Effector CD4-positive, alpha-beta T cell (primary cell): ENCODE measurements at places on chromosomes 6 and 20.

- no peak for DNase-seq
These were observed 217.5 kb upstream of the TCF21 start for GRCh38 chr6:133671376-133671775.

- no peak for DNase-seq
These were observed 18.0 kb upstream of the GGTLC1 start for GRCh38 chr20:24006626-24007025.

DNA sequence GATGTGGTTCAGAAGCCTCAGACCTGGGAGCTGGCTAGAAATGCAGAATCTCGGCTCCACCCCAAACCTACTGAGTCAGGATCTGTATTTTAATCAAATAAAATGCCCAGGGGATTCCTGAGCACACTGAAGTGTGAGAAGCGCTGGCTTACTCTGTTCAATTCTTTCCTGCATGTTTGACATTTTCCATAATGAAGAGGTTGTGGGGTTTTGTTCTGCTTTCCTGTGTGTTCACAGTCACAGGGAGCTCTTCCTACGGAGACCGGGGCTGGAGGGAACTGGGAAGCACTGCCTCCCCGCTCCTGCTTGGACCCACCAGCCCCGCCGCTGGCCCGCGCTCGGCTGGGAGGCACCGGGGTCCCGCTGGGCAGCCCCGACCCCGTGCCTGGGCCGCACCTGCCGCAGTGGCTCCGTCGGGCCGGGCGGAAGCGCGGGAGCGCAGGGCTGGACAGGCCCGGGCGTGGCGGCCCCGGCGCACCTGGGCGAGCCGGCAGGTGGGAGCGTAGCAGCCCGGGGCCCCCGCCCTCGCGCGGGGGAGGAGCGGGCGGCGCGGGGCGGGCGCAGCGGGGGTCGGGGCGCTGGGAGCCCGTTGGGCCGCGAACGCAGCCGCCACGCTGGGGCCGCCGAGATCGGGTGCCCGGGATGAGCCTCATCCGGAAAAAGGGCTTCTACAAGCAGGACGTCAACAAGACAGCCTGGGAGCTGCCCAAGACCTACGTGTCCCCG is at the start of gene MAPK13:
TSS of gene MAPK13 (plus strand) at position 573 of the 726 bp plus-strand sequence. CDS start at position 643, 70 bp downstream.
- no peak for DNase-seq

- DNase-seq, result no peak
These were observed 56.7 kb upstream of the TNFRSF21 start for GRCh38 chr6:47366335-47366890.

- peak; percentile 38 for DNase-seq
These were observed 80.3 kb downstream of the BACH2 start for GRCh38 chr6:90216072-90216977.

- DNase-seq, result peak; percentile 68
These were observed 70.2 kb downstream of the HFE start for GRCh38 chr6:26157251-26158075.

DNA sequence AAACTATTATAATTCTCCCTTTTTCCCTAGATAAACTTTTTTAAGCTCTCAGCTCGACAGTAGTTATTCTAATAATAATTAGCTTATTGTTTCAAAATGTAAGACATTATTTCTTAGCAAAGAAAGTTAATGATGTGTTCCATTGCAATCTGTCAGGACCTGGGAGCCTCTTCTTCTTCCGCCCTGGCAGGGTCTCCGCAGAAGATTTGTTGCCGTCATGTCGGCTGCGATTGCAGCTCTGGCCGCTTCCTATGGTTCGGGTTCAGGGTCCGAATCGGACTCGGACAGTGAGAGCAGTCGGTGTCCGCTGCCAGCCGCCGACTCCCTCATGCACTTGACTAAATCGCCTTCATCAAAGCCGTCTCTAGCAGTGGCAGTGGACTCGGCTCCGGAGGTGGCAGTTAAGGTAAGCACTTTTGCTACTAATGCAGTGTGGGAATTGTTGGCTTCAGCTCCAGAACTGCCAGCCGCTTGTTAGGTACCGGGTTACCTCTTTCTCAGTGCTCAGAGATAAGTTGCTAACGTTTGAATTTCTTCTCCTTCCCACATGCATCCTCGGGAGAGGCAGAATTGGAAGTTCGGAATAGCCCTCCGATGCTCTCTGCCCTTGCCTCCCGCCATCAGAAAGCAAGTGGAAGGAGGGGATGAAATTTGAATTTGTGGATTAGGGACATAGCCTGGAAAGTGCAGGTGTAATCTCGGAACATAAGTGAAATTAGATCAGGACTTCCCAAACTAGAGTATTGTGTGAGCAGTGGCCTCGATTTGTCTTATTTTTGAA is at the start of gene CDC40:
TSS of gene CDC40 (plus strand) at position 200 of the 781 bp plus-strand sequence. CDS start at position 218, 18 bp downstream.
- peak; percentile 56 for DNase-seq

- no peak for DNase-seq
These were observed 55.7 kb downstream of the FAM184A start for GRCh38 chr6:119022796-119023195.

- no peak for DNase-seq
These were observed 46.3 kb downstream of the SOD2 start for GRCh38 chr6:159646733-159647132.

- DNase-seq, result no peak
These were observed 80.4 kb downstream of the ARID1B start for GRCh38 chr6:156857573-156857972.

GRCh38 chr6:162962093-162962492 is 234.3 kb downstream of the PACRG start:
- DNase-seq, result no peak

GRCh38 chr6:114033606-114034005 is 62.7 kb upstream of the HDAC2 start:
- DNase-seq, result no peak

DNA sequence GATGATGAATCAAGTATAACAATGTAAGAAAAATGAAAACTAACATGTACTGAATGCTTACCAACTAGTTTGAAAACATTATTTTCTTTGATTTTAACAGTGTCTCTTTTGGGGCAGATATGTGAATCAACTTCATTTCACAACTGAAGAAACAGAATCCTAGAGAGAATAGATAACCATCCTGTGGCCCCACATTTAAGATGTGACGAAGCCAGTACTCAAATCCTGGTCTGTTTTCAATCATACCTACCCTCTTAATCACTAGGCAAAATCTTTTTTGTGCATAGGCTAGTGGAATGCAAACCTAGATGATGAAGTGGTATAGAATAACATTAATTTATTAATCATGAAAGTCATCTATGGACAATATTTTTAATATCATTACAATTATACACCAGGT is 371.6 kb upstream of the EPHA7 start:
- DNase-seq, result no peak

DNA sequence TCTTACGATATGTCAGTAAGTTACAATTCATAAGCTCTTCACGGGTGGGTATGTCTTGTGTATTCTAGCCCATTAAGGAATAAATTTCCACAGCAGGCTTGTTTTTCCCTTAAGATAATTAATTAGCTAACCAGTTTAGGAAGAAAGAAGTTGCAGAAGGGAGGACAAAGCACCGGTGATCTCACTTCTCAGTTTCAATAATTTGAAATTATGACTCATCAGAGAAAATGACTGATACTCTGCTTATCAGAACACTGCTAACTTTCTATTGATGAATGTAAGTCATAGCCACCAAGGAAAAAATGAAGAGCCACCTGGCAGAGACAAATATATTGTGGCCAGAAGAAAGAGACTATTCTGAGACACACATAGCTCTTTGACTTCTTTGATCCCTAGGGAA is 35.0 kb upstream of the ENTPD6 start:
- DNase-seq, result no peak

- no peak for DNase-seq
These were observed 104.7 kb upstream of the PRND start for GRCh38 chr20:4617019-4617418.

- no peak for DNase-seq
These were observed 3.5 kb upstream of the NT5DC1 start for GRCh38 chr6:116096979-116097816.

DNA sequence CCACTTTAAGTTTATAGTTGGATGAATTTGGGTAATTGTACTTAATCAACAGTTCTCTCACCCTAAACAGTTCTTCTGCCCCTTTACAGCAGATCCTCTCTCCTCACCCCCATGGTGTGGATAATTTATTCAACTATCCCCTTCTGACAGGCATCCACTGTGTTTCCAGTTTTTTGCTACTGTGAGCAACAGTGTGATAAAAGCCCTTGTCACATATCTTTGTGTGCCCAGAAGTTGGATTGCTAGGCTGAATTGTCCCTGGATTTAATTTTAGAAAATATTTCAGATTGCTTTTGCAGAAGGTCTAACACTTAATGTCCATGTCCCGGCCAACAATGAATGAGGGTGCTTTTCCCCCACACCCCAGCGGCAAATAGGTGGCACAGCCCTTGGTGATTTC is 30.5 kb upstream of the SCUBE3 start:
- no peak for DNase-seq

GRCh38 chr6:99092461-99092860 is 144.7 kb upstream of the FBXL4 start:
- DNase-seq, result no peak

GRCh38 chr20:62736407-62737071 is 27.9 kb downstream of the NTSR1 start:
- DNase-seq, result no peak

DNA sequence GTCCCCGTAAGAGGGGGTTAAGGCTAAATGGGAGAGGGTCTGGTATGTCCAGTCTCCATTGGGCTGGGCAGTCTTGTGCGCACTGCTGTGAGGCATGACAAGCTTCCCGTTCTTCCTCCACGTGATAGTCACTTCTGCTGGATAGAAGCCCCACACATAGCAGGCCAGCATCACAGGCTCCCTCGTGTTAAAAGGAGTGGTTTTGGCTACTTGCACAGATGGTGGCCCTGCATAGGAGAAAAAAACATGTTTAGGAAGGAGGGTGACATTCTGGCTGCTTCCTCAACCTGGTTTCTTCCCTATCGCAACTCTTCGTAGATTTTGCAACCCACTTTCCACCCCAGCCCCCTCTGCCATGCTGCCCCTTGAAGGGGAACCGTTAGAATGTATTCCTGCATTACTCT is 3.6 kb downstream of the HLA-DMB start:
- DNase-seq, result no peak

- no peak for DNase-seq
These were observed 2.2 kb upstream of the ID1 start for GRCh38 chr20:31602779-31603441.

- no peak for DNase-seq
These were observed 287.0 kb upstream of the PRND start for GRCh38 chr20:4434681-4435080.

- DNase-seq, result no peak
These were observed 107.9 kb upstream of the PREP start for GRCh38 chr6:105510746-105511145.

GRCh38 chr6:4714961-4715501 is 61.2 kb upstream of the CDYL start:
- DNase-seq, result no peak

- DNase-seq, result no peak
These were observed 76.8 kb downstream of the HIVEP2 start for GRCh38 chr6:142867988-142868812.

DNA sequence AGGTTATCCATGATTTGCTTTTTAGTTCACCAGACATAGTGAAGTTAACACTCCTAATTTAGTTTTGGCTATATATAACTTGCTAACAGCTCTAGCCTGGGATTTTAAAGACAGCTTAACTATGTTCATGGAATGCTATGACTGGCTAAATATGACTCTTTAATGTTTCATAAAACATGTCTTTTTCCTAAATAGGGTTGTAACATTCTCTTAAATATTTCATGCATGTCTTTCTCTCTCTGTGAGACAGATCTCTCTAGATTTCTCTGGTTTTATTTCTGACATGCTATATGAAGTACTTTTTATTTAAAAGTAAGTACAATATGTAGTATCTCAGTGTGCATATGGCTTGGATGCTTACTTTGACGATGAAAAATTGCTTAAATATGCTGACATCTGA is 35.7 kb downstream of the MACROD2 start:
- no peak for DNase-seq

GRCh38 chr20:51562027-51562331 is 19.5 kb upstream of the NFATC2 start:
- no peak for DNase-seq

DNA sequence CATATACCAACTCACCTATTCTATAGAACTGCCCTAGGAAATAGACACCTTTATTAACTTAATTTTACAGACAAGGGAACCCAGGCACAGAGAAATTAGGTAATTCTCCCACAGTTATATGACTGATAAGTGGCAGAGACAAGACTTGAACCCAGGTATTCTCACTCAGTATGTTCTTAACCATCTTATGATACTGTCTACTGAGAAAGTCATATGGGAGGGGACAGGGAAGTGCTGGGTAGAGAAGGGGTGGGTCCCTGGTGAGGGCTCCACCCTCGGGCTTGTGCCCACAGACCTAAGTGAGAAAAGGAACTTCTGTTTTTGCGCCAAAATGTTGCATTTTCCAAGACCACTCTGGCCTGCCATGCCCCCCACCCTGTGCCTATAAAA is 123.5 kb downstream of the RNF144B start:
- no peak for DNase-seq

- DNase-seq, result no peak
These were observed 25.0 kb downstream of the KCNB1 start for GRCh38 chr20:49457444-49457843.

DNA sequence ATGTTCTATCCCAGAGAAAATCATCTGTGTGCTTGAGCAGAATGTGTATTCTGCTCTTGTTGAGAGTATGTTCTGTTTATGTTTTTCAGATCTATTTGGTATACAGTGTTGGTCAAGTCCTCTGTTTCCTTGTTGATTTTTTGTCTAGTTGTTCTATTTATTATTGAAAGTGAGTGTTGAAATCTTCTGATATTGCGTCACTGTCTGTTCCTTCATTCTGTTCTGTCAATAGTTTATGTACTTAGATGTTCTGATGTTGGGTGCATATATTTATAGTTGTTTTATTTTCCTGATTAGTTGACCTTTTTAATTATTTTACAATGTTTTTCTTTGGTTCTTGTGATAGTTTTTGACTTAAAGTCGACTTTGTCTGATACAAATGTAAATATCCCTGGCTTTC is 458.7 kb upstream of the HSF2 start:
- DNase-seq, result no peak
